Kidney tubule cell (primary cell): ENCODE measurements at places on chromosomes 5 and 9.

DNA sequence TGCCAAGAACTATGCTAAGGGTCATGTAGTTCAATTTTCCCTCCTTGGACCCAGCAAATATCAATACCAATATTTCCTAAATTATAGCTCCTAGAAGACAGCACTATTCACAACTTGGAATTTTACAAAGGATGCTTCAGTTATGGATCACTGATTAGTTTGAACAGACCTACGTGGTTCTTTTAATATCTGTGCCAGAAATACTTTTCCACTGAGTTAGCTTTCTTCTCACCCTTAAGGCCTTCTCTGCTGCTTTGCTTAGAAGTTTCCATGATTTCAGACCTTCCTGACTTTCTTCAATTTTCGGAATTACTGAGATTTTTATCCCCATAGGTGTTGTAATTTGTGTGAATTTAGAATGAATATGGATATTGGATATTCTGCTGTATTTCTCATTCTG lies 380.4 kb downstream of the PSAT1 start:
- DNase-seq = peak; percentile 67

DNA sequence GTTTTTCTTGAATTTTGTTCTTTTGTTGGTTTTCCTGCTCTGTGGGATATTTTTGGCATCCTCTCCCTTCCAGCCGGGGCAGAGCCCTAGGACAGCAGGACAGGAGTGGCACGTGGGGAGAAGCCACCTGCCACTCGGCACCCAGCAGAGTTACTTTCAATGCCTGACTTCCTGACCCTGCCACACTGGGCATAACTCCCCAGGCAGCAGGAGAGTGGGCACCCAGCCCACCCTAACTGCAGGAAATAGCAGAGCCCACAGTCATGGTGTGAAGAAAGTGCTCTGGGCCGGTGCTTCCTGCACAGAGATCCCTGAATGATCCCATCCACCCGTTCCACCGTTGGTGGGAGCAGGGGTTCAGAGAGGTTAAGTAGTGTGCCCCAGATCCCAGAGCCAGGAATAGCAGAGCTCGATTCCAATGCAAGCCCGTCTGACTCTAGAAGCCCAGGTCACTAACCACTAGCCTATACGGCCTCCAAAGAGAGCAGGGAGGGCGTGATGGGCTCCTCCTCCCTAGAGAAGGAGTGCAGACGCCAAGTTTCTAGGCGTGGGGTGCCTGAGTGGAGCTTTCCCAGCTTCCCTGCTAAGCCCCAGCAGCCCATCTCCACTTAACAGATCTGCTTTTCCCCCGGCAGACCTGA lies 8.1 kb upstream of the NUP214 start:
- DNase-seq = no peak

DNA sequence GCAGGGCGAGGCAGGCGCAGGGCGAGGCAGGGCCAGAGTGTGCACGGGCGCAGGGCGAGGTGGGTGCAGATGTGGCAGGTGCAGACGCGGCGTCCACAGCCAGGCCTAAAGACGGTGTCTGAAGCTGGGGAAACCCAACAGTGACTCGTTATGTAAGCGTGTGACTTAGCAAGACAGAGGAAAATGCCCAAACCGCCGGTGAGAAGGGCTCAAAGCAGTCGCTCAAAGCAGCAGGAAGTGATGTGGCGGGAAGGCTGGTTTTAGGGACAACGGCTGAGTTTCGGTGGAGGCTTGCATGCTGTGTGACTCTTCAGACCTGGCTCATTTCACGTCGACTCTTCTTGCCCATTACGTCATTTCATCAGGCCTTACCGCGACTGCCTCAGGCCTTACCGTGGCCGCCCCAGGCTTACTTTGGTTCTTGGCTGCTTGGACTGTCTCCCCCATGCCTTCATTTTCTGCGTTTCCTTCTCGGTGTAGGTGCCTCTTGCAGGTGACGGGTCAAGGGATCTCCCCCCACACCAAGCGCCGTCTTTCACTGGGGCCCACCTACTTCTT lies 50.5 kb upstream of the EXOC3 start:
- peak; percentile 44 for DNase-seq

GRCh38 chr5:78187172-78187571 lies 107.3 kb downstream of the AP3B1 start:
- DNase-seq = no peak

- DNase-seq = no peak
Observed at GRCh38 chr5:90901261-90901660, 342.7 kb downstream of the ADGRV1 start.

- no peak for DNase-seq
Observed at GRCh38 chr9:34396276-34397214, 19.8 kb upstream of the MYORG start.

GRCh38 chr9:98323831-98324135 lies 68.3 kb upstream of the TBC1D2 start:
- DNase-seq = no peak

- DNase-seq = peak; percentile 28
Observed at GRCh38 chr5:127186657-127187056, 103.9 kb upstream of the MEGF10 start.

DNA sequence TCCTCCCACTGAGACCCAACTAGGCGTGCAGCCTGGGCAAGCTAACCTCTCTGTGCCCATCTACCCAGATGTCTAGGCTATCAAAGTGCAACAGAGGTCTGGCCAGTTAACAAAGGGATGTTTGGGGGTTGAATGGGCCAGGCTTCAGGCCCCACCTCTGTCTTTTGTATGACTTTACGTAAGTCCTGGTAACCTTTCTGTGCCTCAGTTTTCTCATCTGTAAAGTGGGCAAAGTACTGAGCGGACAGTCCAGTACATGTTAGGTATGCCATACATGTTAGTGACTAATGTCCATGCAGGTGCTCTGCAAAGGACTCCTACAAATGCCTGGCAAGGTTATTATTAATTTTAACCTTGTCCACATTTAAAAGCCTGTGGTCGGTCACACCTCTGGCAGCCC lies 14.0 kb downstream of the NR5A1 start:
- no peak for DNase-seq

GRCh38 chr5:179194201-179194910 lies 134.2 kb downstream of the ZNF354C start:
- DNase-seq = no peak

DNA sequence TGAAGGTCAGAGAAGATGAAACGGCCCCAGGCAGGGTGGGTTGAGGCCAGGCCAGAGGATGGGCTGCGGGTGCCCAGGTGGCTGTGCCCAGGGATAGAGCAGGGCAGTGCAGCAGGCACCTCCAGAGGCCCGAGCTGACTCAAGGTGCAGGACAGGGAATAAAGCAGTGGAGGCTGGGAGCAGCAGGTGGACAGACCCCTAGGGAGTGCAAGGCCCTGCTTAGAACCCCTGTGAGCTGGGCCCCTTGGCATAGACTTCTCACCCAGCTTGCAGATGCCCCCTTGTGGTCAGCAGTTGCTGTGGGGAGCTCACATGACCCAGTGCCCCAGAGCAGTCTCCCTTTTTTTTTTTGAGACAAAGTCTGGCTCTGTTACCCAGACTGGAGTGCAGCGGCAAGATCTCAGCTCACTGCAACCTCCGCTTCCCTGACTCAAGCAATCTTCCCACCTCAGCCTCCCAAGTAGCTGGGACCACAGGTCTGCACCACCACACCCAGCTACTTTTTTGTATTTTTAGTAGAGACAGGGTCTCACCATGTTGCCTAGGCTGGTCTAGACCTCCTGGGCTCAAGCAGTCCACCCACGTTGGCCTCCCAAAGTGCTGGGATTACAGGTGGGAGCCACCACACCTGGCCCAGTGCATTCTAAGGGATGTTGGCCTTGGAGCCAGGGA lies 118.8 kb downstream of the WNK2 start:
- peak; percentile 61 for DNase-seq

DNA sequence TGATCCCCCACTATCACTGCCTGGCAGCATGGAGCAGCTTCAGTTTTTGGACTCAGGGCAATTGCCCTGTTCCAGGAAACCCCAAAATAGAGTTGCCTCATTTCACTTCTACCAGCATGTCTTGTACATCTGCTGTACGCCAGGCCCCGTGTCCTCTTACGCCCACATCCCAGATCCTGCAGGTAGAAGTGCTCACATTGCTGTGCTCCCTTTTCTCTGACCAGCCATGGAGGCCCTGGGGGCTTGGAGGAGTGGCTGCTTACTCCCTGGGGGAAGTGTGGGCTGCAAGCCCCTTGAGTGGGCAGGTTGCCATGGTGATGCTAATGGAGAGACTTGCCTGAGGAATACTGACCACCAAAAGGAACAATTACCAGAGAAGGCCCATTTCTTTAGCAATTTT lies 55.6 kb upstream of the KCNIP1 start:
- DNase-seq = no peak

DNA sequence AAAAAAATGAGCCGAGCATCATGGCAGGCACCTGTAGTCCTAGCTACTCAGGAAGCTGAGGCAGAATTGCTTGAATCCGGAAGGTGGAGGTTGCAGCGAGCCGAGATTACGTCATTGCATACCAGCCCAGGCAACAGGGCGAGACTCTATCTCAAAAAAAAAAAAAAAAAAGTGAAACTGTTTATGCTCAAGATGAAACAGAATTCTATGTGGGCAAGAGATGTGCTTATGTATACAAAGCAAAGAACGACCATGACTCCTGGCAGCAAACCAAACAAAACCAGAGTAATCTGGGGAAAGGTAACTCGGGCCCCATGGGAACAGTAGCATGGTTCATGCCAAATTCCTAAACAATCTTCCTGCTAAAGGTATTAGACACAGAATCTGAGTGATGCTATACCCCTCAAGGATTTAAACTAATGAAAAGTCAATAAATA lies 32.6 kb upstream of the PLAC8L1 start:
- DNase-seq = no peak

- DNase-seq = no peak
Observed at GRCh38 chr9:115596746-115597080, 478.8 kb upstream of the TNC start.

DNA sequence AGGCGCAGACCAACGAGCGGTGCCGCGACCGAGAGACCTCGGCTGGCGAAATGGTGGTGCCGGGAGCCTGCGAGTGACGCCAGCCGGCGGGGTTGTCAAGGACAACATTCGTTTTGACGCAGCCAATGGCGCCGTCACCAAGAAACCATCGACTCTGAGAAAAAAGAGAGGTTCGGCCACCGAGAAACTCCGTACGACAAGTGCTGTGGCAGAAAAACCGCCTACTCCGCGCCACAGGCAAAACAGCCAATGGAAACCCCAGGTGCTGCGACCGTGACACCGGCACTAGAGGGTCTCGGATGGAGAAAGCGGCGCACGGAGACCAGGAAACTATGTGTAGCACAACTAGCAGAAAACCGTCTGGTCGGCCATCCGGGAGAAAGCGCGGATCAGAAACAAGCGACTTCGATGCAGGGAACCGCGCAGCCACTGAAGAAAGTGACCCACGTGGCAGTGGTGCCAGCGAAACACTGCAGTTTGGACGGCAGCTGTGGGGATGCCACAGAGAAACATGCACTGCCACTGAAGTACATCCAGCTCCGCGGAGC lies 88.8 kb downstream of the ANXA2R start:
- DNase-seq = no peak

GRCh38 chr9:82126256-82126655 lies 137.7 kb downstream of the SPATA31D1 start:
- DNase-seq = no peak

DNA sequence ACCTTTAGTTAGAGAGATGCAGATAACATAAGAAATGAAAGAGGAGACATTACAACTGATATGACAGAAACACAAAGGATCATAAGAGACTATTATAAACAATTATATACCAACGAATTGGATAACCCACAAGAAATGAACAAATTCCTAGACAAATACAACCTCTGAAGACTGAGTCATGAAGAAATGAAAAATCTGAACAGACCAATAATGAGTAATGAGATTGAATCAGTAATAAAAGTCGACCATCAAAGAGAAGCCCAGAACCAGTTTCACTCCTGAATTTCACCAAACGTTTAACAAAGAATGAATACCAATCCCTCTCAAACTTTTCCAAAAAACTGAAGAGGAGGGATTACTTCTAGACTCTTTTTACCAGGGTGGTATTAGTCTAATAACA lies 50.5 kb upstream of the PCAT7 start:
- DNase-seq = no peak

- DNase-seq = peak; percentile 24
Observed at GRCh38 chr9:68560071-68560844, 19.6 kb upstream of the TMEM252 start.

DNA sequence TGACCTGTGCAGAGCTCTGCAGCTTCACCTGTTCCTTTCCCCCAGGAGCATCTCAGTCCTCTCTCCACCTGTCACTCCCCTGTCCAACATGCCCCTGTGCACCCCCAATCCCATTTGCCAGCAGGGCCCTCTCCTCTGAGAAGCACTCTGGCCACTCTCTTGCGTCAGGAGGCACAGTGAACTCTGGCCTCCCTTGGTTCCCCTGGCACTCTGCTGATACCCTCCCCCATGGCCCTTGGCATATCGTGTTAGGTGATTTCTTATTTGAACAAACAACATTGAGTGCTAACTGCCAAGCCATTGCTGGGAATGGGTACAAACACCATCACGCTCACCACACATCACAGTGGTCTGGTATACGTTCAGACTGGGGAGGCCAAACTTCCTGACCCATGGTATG lies 20.9 kb upstream of the TNIP1 start:
- DNase-seq = no peak

DNA sequence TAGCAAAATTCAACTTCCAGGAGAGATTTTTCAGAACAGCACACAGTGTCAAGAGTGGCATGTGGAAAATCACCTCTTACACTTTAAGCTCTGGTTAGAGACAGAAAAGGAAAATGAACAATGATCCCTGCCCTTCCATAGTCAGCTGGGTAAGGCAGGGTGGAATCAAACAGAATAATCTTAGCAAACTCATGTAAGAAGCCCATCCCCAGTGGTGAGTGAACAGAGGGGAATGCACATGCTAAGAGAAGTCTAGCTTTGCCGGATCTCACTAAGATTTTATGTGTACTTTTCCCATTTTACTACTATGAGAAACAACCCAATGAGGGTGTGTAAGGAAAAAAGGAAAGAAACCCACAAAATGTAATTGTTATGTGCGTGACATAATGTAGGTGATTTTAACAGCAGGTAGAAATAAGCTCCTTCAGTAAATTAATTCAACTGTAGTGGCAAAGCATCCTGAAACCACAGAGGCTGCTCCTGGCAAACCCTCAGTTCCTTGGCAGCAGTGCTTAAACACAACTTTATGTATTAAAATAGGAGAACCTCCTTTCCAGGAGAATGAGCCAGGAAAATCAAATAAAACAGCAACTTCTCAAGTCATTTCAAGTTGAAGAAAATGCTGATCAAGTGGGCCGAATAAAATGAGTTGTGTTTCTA lies 366.0 kb upstream of the TRPC7 start:
- DNase-seq = peak; percentile 4

- no peak for DNase-seq
Observed at GRCh38 chr5:160427607-160428006, 6.0 kb downstream of the PTTG1 start.

DNA sequence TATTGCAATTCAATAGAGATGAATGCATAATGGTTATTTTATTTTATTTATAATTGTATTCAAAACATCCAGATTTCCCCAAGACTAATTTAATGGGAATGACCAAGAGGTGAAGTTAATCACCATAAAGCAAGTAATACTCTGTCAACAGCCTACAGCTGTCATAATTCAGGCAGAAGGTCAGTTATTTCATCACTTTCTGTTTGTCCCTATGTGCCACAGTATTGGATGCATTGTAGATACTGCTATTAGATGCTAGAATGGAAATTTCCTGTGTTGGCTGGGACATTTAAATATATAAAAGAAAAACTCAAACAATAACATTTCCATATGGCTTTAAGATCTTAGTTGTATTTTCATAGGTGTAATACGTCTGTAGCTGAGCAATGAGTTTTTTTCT lies 56.7 kb upstream of the MINAR2 start:
- DNase-seq = no peak
